Substantia nigra (tissue), 51 donors: ENCODE measurements at places on chromosomes 4 and X.

DNA sequence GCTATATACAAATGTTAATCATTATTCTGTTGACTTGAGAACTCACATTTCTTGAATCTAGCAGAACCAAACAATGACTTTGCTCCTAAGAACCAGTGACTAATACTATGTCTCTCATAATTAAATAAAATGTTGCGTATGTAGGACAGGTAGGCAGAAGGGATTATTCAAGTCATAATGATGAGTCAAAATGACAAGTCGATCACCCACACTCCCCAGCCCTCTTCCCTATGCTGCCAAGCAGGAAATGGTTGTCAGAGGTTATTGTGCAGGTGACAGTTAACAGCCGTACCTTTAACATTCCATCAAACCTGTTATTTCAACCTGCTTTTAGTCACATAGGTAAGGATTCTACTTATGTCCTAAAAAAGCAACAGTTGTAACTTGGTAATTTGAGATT lies 22.0 kb upstream of the STK26 start:
- DNase-seq = no peak

DNA sequence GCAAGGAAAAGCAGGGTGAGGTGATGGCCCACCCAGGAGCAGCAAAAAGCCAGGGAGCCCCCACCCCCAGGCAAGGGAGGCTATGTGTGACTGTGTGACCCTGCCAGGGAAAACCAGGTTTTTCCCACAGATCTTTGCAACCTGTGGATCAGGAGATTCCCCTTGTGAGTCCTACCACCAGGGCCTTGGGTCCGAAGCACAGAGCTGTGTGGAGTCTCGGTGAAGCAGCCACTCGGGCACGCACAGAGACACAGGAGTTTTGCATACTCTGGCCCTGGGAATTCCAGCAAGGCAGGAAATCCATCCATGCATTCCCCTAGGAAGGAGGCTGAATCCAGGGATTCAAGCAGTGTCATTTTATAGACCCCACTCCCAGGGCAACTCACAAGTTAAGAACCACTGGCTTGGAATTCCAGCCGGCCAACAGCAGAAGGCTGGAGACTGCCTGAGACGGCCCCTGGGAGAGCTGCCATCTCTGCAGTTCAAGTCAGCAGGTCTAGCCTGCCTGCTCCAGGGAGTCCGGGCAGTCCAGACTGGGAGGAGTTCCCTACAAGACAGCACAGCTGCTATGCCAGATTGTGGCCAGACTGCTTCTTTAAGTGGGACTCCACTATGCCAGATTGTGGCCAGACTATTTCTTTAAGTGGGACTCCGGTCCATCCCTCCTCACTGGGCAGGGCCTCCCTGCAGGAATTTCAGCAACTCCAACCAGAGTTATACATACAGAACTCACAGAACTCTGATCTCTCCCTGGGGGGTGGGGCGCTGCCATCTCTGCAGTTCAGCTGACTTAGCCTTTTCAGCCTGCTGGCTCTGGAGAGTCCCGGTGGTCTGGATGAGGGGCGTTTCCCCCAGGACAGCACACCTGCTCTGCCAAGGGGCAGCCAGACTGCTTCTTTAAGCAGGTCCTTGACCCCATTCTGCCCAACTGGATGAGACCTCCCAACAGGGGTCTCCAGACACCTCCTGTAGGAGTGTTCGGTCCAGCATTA lies 85.1 kb upstream of the ADAD1 start:
- no peak for DNase-seq

DNA sequence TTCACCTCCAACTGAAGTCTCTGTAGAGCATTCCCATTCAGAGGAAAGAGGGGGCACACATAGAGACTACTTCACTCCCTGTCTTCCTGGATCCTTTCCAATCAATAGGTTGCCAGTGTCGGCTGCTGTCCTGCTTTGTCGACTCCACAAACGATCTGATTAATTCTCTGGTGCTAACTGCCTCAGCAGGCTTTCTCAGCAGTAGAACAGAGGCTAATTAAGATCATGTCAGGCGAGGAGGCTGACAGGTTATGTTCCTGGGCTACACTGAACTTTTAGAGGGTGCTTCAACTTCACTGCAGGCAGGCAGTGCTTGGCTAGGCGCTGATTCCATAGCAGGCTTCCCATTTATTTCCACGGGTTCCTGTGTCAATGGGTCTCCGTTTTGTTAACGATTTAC lies 79.2 kb downstream of the GRIA3 start:
- no peak for DNase-seq

- DNase-seq = no peak
Measured at GRCh38 chrX:2442694-2443093, 58.1 kb downstream of the DHRSX start.

GRCh38 chr4:82380344-82380743 lies 6.6 kb upstream of the HNRNPD start:
- DNase-seq = no peak

GRCh38 chr4:134862116-134862515 lies 660.5 kb upstream of the PABPC4L start:
- DNase-seq = no peak

- DNase-seq = no peak
Measured at GRCh38 chr4:183185018-183185417, 86.0 kb downstream of the WWC2 start.

DNA sequence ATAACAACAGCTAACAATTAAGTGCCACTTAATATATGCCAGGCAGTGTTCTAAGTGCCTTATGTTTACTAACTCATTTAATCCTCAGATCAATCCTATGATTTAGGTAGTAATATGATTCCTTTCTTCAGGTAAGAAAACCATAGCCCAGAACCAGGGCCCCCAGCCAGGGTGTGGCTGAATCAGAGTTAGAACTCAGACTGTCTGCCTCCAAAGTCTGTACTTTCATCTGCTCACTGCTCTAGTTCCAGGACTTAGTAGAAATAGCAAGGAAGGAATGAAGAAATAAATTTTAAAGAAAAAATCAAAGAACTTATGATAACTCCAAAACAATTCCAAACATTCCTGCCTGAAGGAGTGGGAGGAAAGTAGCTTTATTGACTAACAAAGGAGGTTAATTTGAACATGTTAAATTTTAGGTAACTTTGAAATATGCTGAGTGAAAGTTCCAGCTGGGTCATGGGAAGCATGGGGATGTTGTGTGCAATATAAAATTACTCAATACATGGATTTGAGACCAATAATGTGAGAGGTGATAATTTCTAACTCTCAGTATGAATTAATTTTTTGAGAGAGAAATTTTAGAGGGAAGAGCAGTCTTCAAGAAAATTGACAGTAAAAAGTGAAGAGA lies 8.8 kb upstream of the ADH1C start:
- DNase-seq = no peak

GRCh38 chr4:184957446-184958115 lies 60.7 kb upstream of the HELT start:
- no peak for DNase-seq

- DNase-seq = no peak
Measured at GRCh38 chr4:78517050-78517652, 34.4 kb upstream of the ANXA3 start.

- DNase-seq = peak; percentile 49
Measured at GRCh38 chr4:2930758-2931511, 32.3 kb downstream of the NOP14 start.

DNA sequence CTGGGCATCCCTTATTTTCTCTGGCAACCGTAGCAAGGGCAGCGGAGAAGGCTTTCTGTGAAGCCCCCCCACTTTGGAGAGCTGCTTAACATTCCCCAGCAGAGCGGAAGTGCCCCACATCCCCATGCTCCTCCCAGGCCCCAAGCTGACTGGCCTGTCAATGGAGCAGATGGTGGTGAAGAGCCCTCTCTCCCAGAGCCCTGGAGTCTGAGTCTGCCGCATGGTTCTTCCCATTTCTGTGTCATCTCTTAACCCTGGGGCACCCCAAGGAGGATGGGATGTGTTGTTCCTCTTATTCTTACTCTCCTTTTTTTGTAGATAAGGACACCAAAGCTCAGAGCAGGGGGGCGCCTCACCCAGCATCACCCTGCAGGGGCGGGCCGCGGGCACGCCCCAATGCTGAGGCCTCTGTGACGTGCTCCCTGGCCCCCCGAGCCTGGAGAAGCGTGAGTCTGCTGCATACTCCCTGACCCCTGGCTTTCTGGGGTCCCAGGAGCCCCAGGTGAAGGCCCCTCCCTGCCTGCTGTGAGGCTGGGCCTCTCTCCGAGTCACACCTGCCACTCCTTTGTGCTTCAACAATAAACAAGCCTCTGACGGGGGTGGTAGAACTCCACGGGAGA lies 35.9 kb downstream of the ADRA2C start:
- no peak for DNase-seq

DNA sequence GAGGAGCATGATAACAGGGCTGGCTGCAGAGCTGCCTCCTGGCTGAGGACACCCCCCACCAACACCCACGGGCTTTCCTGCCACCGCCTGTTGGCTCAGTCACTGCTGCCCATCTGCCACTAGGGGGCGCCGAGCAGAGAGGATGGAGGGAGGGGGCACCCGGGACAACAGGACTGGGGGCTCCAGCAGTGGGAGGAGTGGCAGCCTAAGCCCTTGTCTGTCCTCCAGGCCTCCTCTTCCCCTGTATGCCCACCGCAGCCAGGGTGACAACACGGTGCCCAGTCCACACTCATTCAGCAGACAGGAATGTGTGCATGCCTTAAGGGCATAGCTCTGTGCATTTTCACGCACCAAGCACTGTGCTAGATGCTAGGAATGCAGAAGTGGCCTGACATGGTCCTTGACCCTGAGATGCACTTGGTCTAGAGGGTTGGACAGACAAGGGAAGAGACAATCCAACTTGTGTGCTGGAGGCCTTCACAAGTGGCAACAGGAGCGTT lies 149.9 kb downstream of the AMMECR1 start:
- DNase-seq = no peak

- no peak for DNase-seq
Measured at GRCh38 chr4:3466691-3467600, 3.8 kb downstream of the DOK7 start.

GRCh38 chr4:145132511-145133098 lies 34.5 kb downstream of the ABCE1 start:
- no peak for DNase-seq

GRCh38 chr4:152616804-152617203 lies 63.0 kb downstream of the TMEM154 start:
- no peak for DNase-seq

DNA sequence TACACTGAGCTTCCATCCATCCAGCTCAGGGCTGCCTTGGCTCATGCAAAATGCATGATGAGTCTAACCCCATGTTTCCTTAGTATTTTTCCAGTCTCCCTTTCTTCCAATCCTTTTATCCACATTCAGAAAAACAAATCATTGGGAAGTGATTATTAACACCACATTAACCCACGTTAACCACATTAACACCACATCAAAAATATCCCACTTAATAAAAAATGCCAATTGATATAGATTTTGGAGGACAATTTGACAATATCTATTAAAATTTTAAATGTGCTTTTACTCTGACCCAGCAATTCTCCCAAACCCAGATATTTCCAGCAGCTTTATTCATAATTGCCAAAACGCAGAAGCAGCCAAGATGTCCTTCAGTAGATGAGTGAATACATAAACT lies 75.6 kb upstream of the SRD5A3 start:
- no peak for DNase-seq

DNA sequence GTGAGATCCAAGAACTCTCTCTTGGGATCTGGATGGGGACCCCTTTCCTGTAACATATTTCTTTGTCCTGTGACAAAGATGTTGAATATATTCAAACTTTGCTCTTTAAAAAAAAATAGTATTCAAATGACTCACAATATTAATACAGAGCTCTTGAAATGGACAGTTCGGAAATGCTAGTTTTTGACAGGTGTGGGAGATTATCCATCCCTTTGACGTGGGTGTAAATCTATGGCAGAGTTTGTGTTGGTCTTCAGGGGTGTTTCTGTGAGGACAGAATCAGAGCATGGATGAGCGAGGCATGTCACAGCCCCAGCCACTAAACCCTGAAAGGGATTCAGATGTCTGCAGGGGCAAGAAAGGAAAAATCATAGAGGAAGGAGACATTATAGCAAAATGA lies 25.8 kb downstream of the TENM3 start:
- DNase-seq = no peak

GRCh38 chr4:165540206-165540830 lies 161.5 kb downstream of the CPE start:
- DNase-seq = no peak

- DNase-seq = no peak
Measured at GRCh38 chr4:37594099-37594498, 92.1 kb downstream of the RELL1 start.

GRCh38 chr4:20386906-20387305 lies 135.2 kb downstream of the SLIT2 start:
- DNase-seq = no peak

DNA sequence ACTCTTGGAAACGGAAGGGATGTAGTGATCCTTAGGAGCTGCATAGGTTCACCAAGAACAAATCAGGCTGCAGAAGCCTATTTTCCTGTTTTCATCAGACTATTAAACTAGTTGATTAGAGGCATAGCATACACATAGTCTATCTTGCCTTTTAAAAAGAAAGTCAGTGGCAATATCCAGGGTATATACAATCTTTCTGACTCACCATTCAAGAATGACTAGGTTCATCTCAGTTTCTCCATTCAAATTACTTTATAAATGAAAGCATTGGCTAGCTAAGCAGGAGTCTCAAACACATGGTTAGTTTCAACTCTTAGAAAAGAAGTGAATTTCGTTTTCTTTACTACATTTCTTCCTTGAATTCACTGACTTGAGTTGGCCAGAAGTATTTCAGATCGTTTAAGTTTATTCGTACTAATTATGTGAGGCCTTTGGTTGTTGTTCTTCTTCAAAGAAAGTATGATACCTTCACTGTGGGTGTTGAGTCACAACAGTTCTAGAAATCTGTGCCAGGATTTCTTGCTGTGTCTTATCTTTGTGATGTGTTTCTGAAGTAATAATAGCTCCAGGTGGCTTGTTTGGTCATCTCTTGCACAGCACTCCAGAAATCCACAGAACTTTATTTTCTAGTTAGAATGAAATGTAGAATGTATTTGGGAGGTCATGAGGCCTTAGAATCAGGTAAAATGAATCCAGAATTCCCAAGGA lies 88.2 kb downstream of the AWAT2 start:
- no peak for DNase-seq

DNA sequence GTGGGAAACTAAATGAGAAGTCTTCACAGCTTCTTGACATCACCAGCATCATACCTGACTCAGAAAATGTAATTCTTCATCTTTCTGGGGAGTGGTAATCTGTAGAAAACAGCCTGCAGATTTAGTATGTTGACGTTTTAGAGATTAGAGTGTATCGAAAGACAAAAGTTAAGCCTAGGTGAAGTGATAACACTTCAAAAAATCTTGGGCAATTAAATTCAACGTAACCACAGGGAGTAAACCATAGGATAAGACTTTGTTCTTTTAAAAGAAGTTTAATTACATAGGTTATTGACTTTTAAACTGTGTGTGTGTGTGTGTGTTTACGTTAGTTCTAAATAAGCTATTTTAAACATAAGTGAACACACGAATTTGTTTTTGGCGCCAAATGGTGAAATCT lies 1.8 kb upstream of the CXCL5 start:
- no peak for DNase-seq
